ENCODE measurements at places on chromosomes 5 and 9.

GRCh38 chr5:140794595-140795258 is at the start of gene PCDHA2:
TSS of gene PCDHA2 (plus strand) at chr5:140794852.
- no peak for DNase-seq

DNA sequence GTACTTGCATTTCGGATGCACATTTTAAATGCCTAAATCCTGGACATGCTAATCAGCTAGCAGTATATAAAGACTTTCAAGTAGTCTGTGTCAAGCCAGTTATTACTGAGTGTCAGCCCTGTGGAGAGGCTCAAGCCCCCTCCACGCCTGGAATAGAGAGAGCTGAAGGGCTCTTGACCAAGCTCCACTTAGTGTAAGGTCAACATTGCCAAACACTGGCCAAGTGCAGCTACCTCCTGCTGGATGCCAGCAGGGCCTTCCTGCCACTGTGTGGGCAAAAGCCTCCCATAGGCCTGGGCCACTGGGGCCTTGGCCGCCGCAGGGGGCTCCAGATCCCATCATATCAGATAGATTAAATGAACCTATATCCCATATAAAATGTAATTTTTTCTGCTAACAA is 239.4 kb upstream of the PANK3 start:
- no peak for DNase-seq

GRCh38 chr5:170552621-170553115 is 48.8 kb downstream of the KCNIP1 start:
- no peak for DNase-seq

- DNase-seq: no peak
Observed at GRCh38 chr5:178533136-178533535, 57.1 kb downstream of the COL23A1 start.

DNA sequence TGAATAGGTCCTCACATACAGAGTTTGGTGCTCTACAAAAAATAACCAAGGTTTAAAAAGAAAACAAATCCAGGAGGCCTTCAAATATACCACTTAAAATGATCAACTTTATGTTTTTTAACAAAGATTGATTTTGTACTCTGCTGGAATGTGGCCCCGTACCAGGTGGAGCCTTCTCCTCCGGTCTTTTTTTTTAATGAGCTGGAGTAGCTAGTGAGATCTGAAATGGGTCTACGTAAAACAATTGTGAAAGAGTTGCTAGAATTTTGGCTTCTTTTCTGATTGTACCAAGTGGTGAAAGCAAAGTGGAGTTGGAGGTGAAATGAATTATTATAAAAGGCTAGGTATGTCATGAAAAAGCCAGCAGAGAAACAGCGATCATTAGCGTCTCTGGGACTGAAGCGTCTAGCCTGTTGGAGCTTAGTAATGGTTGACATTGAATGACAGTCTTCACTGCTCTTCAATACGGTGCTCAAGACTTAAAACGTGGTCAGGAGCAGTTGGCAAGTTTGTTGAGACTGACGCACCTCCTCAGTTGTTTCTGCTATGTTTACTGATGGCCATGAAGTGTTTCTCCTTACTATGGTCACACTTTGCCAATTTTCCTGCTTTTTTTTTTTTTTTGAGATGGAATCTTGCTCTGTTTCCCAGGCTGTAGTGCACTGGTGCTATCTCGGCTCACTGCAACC is 84.4 kb downstream of the DAPK1 start:
- no peak for DNase-seq

DNA sequence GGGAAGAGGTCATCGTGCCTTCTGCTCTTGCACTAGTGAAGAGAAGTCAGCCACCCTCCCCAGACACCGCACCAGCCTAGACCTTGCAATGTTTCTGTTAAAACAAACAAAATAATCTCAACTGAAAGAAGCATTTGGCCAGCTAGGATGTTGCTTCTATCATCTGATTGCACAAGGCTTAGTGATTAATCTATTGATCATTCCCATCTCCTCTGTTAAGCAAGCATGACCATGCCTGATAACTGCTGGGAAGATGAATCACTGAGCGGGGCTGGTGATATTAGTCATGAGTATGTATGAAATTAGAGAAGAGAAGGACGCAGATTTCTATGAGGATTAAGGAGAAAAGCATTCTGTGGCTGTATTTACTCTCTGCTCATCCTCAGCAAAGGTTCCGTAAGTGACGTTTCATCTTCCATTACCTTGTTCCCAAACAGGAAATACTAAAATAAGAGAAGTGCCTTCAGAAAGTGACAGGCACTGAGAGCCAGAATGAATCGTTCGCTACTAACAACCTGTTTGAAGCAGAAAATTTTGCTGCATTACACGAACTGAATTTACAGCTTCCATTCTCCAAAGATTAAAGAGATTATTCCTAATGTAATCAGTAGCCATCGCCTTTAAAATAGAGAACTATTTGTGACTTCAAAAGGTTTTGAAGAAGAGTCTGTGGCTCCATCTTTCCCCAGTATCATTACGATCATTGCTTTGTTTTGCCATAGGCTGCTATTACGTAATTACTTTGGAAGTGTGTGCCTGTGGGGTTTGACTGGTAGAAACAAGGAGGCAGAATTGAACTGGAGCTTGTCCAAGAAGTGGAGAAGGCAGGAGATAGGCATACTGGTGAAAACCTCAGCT is 219.1 kb downstream of the MED10 start:
- DNase-seq: no peak

- no peak for DNase-seq
Observed at GRCh38 chr5:60463179-60463868, 236.6 kb downstream of the DEPDC1B start.

GRCh38 chr9:119792242-119792641 is 423.0 kb upstream of the BRINP1 start:
- DNase-seq: no peak

Measured in bone marrow (tissue), 2 donors.